Endothelial cell (in vitro differentiated cells): ENCODE measurements at places on chromosomes 1 and 21.
A peak's percentile ranks its signal among the peaks of the same experiment; 100 is the strongest.

- DNase-seq = no peak
Observed at GRCh38 chr1:23521588-23521987, 9.4 kb downstream of the E2F2 start.

GRCh38 chr1:25030012-25030411, 99.9 kb upstream of the RUNX3 start:
- DNase-seq = no peak

GRCh38 chr1:15156807-15157380, 3.3 kb downstream of the TMEM51 start:
- no peak for DNase-seq

DNA sequence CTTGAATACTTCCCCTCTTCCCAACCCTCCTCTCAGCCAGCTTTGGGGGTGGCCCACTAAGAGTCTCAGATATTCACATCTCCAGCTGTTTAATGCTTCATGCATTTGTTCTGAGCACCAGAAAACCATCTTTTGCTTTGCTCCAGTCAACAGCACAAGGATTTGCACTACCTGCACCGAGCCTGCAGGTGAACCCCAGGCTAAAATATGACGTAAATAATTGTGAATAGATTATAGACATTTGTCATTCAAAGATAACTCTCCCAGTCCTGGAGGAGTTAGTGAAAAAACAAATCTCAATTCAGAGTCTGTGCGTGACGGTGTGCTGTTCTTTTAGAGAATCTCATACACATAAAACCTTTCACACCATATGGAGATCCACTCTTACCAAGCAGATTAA, 7.4 kb downstream of the CD247 start:
- DNase-seq = no peak

- DNase-seq = no peak
Observed at GRCh38 chr21:37159053-37159776, 86.2 kb downstream of the TTC3 start.

DNA sequence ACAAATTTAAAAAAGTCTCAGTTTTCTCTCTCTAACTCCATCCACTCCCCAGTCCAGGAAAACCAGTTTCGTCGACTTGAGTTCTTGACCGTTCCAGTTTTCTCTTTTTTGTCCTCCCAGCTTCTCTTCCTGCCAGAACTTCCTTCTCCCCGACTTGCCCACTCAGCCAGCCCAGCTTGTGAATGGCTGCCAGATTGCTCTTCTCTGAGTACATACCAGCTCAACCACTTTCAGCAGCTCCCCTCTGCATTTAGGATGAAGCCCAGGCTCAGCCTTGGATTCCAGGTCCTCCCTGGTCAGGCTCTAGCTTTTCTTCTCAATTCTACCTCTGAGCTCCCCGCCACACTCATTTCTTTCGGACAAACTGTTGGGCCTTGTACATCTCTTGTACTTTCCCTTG, 1.4 kb downstream of the DIO1 start:
- DNase-seq = no peak

DNA sequence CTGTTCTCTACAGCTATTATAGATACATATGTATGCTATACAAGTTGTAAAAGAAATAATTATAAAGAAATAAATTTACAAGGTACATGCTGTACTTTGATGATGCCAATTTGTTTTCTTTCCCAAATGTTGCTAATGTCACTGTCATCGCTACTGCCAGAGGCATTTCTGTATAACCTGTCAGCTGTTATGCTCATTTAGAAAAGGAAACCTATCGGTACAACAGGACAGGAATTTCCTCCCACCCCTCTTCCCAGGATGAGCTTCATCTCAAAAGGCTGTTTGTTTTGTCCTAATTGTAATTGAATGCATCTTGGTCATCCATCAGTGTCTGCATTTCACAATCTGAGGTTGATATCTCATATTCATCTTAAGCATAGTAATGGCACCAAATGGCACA, 975.7 kb downstream of the TTLL7 start:
- no peak for DNase-seq

DNA sequence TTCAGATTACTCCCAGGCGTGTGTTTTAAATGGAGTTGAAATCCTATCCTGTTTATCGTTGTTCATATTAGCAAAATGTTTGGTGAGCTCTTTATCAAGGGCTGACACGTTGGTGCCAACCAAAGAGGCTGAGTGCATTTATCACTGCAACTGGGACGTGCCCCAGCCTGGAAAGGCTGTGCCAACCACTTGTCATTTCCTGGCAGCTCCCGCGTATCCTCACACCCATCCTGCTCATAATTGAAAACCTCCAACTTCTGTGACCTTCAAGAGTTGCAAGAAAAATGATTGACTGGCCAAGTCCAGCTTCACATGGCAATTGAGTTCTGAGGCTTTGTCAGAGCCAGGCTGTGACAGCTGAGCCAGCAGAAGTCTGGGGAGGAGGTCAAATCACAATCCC, 43.7 kb upstream of the KCNA3 start:
- no peak for DNase-seq

DNA sequence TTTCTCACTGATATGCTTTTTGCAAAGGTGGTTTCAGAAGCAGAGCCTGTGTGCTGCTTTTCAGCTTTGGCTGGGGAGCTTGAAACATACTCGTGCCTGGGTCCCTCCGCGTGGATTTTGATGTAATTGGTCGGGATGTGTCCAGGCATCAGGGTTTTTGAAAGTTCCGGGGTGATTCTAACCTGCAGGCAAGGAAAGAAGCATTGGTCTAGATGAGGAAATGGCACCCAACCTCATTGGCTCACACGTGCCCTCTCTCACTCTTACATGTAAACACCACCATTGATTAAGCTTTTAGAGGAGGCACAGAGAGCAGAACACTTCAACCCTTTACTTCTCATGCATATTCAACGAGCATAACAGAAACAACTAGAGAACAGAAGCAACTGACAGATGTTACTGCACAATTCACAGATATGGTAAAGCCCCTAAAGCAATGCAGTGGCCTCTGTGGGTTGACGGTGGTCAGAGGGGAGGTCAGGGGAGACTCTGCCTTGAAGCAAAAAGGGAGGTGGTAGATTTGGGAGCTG, 112.1 kb downstream of the TLR5 start:
- no peak for DNase-seq

- DNase-seq = no peak
Observed at GRCh38 chr1:200161801-200162200, 134.3 kb downstream of the NR5A2 start.

DNA sequence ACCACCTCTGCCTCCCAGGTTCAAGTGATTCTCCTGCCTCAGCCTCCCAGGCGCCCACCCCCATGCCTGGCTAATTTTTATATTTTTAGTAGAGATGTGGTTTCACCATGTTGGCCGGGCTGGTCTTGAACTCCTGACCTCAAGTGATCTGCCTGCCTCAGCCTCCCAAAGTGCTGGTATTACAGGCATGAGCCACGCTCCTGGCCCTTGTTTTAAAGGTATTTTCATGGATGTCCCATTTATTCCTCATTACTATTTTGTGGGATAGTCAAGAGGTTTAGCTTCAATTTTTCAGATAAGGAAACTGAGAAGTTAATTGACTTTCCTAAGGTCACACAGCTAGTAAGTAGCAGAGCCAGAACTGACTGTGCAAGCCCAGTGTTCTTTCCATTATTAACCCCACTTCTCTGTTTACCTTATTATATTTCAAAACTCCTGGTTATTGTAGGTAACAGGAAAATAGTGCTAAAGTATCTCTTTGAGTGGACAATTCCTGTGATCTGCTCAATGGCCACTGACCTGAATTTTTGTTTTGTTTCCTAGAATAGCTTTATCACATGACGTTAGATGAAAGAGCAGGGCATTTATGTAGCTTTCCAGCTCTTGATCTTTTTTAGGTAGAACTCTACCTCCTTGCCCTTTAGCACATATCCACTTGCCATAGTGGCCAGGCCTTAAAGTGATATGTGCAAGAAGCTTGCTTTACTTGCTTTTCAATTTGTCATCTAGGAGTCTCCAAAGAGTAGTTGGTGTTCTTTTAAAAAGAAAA, 13.6 kb downstream of the ZYG11B start:
- DNase-seq = no peak

DNA sequence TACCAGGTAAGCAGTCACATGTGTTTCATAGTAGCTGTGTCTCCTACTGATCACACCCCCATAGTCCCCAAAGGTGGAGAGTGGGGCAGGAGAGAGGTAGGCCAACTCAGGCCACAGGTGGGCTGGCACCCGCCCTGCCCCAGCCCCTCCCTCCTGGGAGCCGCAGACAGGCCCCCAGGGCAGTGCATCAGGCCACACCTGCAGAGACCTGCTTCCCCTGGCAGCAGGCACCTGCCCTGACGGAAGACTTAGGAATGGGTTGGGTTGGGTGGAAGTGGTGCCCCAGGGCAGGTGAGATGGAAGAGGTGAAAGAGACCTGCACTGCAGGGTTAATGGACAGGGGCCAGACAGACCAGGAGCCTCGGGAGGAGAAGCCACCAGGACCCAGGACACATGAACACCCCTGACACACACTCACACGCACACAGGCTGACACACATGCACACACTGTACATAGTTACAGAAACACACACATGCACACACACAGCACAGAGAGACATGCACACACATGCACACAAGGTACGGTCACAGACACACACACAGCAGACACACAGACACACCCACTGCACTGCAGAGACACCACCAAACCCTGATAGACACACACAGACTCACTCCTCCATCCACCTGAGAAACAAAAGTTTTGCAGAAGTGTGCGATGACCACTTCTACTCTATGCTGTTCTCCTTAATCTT, 1.7 kb upstream of the COL18A1 start:
- DNase-seq = no peak

- peak; percentile 43 for DNase-seq
Observed at GRCh38 chr1:1539310-1540089, 924 bp downstream of the TMEM240 start.

GRCh38 chr21:30083225-30083945, 83.2 kb downstream of the CLDN17 start:
- no peak for DNase-seq

DNA sequence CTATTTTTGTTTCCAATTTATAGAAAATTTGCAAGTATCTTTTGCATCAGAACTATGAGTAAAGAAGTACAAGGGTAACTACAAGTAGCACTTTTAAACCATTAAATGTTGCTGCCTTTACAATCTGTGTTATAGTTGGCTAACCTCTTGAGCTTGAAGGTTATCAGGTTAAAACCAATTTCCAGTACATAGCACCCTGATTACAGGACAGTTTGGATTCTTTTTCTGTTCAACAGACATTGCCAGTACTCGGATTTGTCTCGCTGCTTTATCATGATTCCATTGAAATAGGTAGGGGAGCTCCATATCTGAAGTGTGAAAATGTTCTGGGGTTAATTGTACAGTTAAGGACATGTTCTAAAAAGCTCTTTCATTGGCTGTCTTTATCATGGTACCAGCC, 40.0 kb downstream of the MIA3 start:
- DNase-seq = no peak

GRCh38 chr1:151924691-151925587, 15.6 kb upstream of the THEM4 start:
- DNase-seq = no peak

DNA sequence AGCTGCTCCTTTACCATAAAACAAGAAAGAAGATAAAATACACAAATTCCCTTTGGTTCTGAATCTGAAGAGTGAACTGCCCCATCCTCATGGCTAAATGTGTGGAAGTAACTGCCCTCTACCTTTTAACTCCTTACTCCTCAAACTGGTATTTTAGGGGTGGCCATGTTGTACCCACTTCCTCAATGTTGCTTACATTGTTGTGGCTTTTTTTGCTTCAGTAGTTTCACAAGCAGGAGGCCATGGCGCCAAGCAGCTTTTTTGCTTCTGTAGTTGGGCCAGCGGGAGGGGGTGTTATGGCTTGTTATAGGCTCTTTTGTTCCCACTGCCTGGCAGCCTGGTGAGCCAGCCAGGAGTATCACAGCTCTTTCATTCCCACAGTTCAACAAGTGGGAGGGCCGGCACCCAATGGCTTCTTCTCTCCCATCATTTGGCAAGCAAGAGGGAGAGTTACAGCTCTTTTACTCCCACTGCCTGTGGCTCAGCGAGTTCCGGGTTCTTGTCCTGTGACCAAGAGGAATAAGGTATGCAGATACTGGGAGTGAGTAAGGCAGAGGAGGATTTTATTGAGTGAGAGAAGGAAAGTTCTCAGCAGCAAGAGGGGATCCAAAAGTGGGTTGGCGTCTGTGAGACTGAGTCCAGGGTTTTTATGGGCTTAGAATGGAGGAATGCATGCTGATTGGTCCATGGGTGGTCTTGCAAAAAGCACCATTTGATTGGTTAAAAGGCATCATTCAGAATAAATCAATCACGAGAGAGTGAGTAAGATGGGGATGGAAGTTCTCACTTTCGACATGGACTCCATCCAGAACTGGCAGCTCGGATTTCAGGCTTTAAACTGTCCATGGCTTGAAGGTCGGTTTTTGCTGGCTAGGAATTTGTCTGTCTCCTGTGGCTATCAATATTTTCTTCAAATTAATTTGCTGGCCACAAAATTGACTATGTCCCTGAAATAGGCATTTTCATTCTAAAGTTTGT, 429.6 kb downstream of the HLX start:
- no peak for DNase-seq

GRCh38 chr21:38718481-38718880, 87.2 kb upstream of the ETS2 start:
- DNase-seq = no peak

DNA sequence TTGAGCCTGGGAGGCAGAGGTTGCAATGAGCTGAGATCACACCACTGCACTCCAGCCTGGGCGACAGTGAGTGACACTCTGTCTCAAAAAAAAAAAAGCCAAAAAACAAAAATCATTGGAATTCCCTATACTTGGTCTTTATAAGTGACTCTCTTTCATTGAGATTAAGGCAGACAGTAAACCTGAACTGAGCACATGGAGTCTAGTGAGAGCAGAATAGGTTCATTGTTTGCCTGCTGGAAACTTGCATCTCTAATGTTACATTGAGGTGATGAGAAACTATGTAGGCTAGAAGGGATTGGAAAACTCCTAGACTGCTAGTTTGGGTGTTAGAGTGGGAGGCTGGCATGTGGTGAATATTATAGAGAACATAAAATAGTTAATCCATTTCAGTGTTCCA, 25.4 kb downstream of the MAST2 start:
- no peak for DNase-seq

- no peak for DNase-seq
Observed at GRCh38 chr1:202214089-202214843, 20.7 kb downstream of the LGR6 start.

- DNase-seq = no peak
Observed at GRCh38 chr21:16455978-16456377, 726.2 kb downstream of the USP25 start.

- DNase-seq = no peak
Observed at GRCh38 chr1:188269956-188270355, 1441.2 kb downstream of the PLA2G4A start.

DNA sequence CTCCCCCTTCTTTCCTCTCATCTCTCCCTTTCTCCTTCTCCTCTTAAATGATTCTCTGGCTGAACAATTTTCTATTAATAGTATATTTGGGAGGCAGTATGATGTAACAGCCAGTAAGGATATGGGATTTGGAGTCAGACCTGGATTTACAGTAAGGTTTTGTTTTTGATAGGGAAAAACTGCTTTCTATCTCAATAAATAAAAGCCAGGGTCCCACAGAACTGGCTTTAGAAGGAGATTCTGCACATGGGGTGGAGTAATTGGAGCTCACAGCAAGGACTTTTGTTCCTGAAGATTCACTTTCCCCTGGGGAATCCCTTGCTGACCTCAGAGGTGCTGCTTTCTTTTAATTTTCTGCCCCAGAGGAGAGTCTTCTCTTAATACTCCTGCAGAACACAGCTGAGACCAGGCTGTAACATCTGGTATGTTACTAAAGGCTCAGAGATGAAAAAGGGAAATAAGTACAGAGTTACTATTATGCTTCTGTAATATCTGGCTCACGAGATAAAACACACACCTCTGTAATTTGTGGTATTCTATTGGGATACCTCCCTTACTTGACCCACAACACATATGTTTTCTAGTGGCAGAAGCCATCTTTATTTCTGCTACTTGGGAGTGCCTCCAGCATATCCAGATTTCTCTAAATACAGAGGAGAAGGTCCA, 13.4 kb downstream of the EPB41 start:
- DNase-seq = no peak
